Activated B cell treated with CpG ODN at 0.5 μM for 24 hours (primary cell): ENCODE measurements at places on chromosomes 3 and 15. TPM values are rescaled to one million over a fixed set of nuclear protein-coding genes. Genes with fewer than 3 reads are reported as not detected.

LIPH gene
- total RNA-seq: not detected in 2 replicates

AGTR1 gene
- total RNA-seq: not detected in 2 replicates

GRCh38 chr3:108661699-108662098, 72.2 kb downstream of the DZIP3 start:
- H3K27ac ChIP-seq: no peak overlapping the region
- H3K27me3 ChIP-seq: no peaks in the 10 kb centered on the region
- no peak overlapping the region for H3K4me3 ChIP-seq
- H3K36me3 ChIP-seq: peaks cover 4% of the 10 kb centered on the region
- no peak for DNase-seq

DNA sequence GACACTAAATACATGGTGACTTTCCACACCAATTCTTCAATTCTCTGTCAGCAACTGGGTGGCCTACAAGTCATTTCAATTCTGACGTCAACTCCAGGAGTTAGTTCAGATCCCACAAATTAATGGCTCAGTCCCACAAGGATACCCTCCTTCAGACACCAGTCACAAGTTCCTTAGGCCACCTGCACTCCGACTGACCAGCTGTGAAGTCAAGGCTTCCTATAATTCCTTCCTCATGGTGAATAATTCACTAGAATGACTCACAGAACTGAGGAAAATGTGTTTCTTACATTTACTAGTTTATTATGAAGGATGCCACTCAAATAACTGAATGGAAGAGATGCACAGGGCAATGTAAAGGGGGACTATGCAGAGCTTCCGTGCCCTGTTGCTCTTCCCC, 6.3 kb upstream of the PIAS1 start:
- H3K27me3 ChIP-seq: no peaks in the 10 kb centered on the region
- no peak overlapping the region for H3K4me3 ChIP-seq
- H3K27ac ChIP-seq: no peak overlapping the region
- H3K4me1 ChIP-seq: no peaks in the 10 kb centered on the region
- H3K36me3 ChIP-seq: no peaks in the 10 kb centered on the region

DNA sequence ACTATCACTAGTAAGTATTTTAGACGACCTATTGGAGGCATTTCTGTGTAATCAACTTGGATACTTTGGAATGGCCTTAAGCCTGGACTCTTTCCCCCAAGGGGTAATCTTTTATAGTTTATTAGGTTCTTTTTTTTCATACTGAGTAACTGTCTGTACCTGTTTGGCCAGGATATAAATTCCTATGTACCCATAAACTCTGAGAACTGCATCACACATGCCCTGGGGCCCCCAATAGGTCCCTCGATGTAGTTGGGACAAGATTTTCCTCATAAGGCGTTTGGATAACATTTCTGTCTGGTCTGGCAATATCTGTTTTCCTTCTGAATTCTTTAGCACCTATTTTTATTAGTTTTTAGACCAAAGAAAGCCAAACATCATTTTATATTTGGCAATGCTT, 86.4 kb upstream of the WNT7A start:
- DNase-seq: no peak
- H3K36me3 ChIP-seq: no peaks in the 10 kb centered on the region
- no peak overlapping the region for H3K27ac ChIP-seq
- H3K4me3 ChIP-seq: no peak overlapping the region
